CD8-positive, alpha-beta memory T cell (primary cell): ENCODE measurements at places on chromosomes 5 and 9.

GRCh38 chr5:141691286-141691866 lies 9.3 kb upstream of the ARAP3 start:
- no peak for DNase-seq

DNA sequence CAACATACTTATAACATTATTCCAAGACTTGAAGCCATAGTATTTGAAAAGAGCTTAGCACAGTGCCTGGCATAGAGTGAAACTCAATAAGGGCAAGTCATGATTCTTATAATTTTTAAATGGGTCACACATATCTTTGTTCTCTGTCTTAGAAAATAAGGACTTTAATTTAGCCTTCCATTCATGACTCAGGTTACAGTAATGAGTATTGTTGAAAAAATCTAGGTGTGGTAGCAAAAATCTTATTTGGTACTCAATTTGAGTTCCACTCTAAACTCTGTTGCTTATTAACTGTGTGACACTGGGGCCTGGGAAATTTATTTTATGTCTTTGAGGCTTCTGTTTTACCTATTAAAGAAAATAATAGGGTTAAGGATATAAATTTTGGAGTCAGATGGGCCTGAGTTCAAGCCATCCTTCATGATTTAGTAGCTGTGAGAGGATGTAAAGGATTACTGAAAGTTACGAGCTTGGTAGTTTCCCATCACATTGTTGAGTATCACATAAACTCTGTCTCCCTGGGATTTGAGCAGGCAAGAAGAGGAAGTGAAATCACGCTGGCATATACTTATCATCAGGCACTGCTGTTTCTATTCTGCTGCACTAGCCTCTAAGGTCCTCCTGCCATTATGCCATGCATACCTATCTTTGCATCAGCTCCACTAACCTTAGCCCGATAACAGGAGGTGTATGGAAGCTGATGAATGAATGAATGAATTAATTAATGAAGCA lies 1.5 kb downstream of the SPINK9 start:
- DNase-seq: no peak

DNA sequence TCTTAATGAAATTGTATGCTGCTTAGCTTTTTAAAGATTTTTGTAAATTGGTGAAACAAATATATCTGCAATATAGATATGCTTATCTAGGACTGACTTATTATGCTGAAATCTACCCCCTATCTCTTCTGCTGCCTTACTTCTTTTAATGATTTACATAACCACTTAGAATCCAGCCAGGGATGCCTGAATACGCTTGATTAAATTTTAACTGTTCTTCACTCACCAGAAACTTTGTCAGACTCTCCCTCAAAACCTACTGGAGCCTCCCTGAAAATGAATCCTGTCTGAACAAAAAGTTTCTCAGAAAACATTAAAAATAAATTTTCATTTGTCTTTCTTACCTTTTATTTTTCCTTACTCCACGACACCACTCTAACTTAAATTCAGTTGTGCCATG lies 111.7 kb downstream of the ST8SIA4 start:
- DNase-seq: no peak

DNA sequence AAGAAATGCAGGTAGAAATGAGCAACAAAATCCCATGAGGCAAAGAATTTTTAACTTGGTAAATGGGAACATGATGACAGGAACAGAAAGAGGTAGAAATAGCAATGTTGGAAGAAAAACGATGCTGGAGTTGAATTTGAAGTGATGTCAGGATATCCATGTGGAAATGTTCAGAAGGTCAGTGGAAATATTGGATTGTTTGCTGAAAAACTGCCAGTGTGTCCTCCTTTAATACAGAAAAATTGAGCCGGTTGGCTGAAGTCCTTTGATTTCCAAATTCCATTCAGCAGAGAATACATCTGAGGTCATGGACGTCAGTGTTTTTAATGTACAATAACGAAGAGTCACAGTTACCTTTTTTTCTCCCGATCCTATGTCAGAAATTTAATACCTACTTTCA lies 110.0 kb upstream of the DMAC1 start:
- DNase-seq: no peak

GRCh38 chr5:16726538-16726946 lies 109.7 kb upstream of the RETREG1 start:
- DNase-seq: peak; percentile 22

- DNase-seq: no peak
Measured at GRCh38 chr5:7261049-7261448, 134.9 kb upstream of the ADCY2 start.
